ENCODE measurements at places on chromosomes 7 and 10. TPM values are rescaled to one million over a fixed set of nuclear protein-coding genes. Genes with fewer than 3 reads are reported as not detected.

Gene DLX6
- total RNA-seq, result not detected

- DNase-seq, result no peak
Measured at GRCh38 chr10:102596506-102596971, 47.7 kb upstream of the TRIM8 start.

GRCh38 chr7:155598810-155599210 is 45.7 kb upstream of the RBM33 start:
- peak; percentile 94 for DNase-seq

GRCh38 chr7:132140341-132140740 is 435.9 kb downstream of the PLXNA4 start:
- no peak for DNase-seq
